ENCODE measurements at places on chromosomes 7 and 10. TPM values are rescaled to one million over a fixed set of nuclear protein-coding genes. Genes with fewer than 3 reads are reported as not detected.
A peak's percentile ranks its signal among the peaks of the same experiment; 100 is the strongest.

GRCh38 chr10:48973065-48973464 lies 33.4 kb upstream of the LRRC18 start:
- DNase-seq: peak; percentile 14

GRCh38 chr7:1950452-1951158 lies 280.5 kb downstream of the ELFN1 start:
- DNase-seq: no peak

DNA sequence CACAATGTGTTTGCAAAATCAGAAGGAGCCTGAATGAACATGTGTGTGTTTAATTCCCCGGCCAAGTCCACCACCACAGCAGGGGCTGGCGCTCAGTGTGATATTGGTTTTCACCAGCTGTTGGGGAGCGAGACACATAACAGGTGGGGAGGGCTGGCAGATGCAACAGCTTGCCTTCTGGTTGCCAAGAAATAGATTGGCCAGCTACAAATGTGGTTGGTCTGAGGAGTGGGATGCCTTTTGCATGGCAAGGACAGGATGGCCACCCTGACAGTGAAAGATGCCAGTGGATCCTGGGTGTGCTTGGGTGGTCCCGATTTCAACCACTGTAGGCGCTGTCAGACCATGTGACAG lies 292.5 kb upstream of the FZD8 start:
- no peak for DNase-seq

- DNase-seq: peak; percentile 20
Observed at GRCh38 chr10:72502581-72502980, 123.3 kb downstream of the MICU1 start.

GRCh38 chr7:133348250-133348649 lies 95.4 kb downstream of the EXOC4 start:
- no peak for DNase-seq

GRCh38 chr10:123354521-123354920 lies 200.3 kb downstream of the BUB3 start:
- no peak for DNase-seq

GRCh38 chr7:20541608-20542349 lies 73.7 kb upstream of the ABCB5 start:
- no peak for DNase-seq

The PRKCQ gene
- total RNA-seq: not detected

DNA sequence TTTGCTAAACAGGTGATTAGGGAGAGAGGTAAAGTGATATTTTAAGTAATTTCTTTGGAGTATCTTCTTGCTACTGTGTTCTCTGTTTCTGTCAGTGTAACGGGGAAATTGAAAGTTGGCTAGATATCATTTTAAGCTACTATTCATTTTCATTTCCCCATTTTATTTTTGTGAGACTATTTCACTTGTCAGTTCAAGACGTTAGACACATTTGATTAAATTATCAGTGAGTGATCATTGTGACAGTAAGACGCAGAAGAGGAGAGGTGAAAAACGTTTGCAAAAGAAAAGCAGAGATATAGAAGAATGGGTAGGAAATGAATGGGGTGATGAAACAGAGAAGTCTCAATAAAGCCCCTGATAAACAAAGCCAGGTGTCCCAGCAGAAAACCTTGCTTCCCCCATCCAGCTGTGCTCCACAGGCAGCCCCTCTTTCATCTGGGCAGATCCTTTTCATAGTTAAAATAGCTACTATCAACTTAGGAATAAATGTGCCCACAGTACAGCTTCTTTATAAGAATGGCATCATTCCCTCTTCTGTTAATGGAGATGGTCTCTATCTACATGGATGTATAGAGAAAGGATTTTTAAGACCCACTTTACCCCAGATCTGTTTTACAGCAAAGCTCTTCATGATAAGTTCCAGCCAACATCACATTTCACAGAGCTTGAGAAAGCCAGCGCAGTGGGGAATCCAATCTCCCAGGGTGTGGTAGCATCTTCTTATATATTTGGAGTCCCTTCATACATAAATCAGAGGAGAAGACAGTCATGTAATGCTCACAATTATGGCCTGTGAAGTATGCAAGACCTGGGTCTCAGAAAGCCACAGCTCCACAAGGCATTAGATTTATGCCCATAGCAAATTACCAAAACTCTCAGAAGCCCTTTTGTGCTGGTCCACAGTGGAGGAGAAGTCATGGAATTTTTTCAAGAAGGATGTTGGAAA lies 138.1 kb upstream of the ITGB1 start:
- no peak for DNase-seq

The KIAA1549 gene
- 4.1 TPM for total RNA-seq

DNA sequence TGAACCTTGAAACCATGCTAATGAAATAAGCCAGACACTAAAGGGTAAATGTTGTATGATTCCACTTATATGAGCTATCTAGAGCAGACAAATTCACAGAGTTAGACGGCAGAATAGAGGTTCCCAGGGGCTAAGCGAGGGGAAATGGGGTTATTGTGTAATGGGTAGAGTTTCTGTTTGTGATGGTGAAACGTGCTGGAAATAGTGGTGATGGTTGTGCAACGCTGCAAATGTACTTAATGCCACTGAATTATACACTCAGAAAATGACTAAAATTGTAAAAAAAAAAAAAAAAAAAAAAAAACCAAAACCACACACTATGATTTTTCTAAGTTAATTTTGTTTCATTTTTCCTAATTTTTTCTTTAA lies 30.0 kb downstream of the SFXN4 start:
- DNase-seq: no peak

- peak; percentile 50 for DNase-seq
Observed at GRCh38 chr10:8057636-8058273, 3.3 kb downstream of the GATA3 start.

The CLDN3 gene
- total RNA-seq: not detected

GRCh38 chr10:96495544-96495943 lies 18.2 kb downstream of the TLL2 start:
- no peak for DNase-seq

The GDF10 gene
- total RNA-seq: not detected

- DNase-seq: peak; percentile 40
Observed at GRCh38 chr7:148702876-148703670, 4.4 kb downstream of the CUL1 start.

The TMEM273 gene
- total RNA-seq: not detected
